ENCODE measurements at places on chromosomes 5 and 9. TPM values are rescaled to one million over a fixed set of nuclear protein-coding genes. Genes with fewer than 3 reads are reported as not detected.

- no peak for DNase-seq
Observed at GRCh38 chr5:88542786-88543185, 274.1 kb upstream of the TMEM161B start.

DNA sequence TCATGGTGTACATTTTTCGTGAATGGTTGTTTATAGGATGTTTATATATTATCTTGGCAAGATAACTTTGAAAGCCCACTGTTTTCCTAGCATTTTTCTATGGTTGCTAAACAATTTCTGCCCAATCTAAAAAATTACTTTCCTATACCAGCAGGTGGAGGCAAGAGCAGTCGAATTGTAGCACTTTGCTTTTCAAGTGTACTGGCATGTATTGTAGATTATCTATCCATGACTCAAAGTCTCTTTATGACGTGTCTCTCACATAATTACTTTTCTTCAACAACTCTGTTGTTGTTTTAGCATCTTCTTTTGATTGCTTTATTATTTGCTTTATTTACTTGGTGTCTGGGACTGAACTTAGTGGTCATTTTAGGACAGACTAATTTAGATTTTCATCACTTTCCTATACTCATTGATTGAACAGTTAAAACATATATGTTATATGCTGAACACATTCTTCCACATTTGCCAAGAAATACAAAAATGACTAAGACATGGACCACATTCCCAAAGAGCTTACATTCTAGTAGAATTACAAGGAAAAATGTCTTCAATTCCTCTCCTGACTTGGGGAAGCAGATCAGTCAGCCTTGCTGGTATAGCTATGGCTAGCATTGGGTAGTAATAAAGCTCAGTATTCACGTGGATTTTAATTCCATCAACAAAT, 20.7 kb downstream of the NLN start:
- DNase-seq = no peak

- DNase-seq = no peak
Observed at GRCh38 chr9:108003526-108003925, 514.0 kb upstream of the KLF4 start.

GRCh38 chr9:127783111-127784008, 2.5 kb upstream of the CDK9 start:
- DNase-seq = peak; percentile 81

GRCh38 chr5:175214152-175214551, 229.8 kb downstream of the DRD1 start:
- DNase-seq = no peak

DNA sequence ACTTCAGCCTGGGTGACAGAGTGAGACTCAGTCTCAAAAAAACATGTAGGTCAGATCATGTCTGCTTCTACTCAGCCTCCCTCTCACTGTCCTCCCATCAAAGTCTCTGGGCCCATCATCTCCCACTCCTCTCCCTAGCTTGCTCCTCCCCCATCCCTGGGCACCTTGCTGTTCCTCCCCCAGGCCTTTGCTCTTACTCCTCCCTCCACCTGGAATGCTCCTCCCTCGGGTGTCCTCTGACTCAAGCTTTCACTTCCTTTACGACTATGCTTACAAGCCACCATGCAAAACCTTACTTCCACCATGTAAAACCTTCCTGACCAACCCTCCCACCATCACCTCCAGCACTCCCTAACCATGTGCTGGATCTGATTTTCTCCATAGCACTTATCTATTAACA, 51.5 kb downstream of the MTMR12 start:
- DNase-seq = no peak

DNA sequence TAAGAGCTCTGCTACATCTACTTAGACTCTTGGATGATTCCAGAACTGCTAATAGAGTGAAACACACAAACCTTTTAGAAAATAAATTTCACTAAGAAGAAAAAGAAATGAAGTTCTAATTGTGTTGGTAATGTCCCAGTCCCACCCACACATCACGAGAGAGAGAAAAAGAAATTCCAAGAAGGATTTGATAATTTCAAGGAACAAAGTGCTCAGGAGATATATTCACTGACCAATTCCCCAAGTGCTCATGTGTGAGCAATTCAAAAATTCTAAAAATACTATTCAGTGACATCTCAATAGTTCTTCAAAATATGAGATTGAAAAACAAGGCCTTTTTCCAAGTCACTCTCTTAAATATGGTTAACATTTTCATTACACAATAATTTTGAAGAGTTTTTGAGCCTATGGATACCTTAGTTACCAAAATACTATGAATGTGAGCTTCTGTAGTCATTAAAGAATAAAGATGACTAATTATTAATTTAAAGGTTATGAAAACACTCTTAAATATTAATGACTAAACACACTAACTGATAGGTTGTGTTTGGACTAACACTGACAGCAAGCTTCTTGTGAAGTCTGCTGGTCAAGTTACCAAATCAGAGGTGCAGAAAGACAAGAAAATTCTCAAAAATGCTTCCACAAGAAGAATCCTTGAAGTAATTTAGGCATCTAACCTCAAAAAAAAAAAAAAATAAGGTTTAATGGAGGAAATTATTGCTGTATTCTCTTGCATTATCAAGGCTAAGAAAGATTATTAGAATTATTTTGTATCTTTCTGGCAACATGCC, 245.3 kb downstream of the PDE4D start:
- no peak for DNase-seq

DNA sequence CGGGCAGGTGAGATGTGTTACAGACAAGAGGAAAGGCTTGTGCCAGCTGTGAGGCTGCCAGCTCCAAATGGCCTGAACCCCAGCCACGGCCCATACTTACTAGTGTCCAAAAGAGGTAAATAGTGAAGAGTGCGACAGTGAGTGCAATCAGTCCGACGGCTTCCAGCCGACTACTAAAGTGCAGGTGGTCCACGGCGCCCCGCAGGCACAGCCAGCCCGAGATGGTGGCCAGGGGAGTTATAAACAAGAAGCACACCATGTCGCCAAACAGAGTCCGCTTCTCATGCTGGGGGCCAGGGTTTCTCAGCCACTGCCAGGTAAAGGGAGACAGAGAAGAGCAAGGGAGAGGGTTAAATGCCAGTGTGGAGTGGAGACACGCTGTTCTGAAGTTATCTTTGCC, 101.1 kb downstream of the LMNB1 start:
- DNase-seq = no peak

- no peak for DNase-seq
Observed at GRCh38 chr5:132313961-132314432, 19.8 kb downstream of the SLC22A4 start.

DNA sequence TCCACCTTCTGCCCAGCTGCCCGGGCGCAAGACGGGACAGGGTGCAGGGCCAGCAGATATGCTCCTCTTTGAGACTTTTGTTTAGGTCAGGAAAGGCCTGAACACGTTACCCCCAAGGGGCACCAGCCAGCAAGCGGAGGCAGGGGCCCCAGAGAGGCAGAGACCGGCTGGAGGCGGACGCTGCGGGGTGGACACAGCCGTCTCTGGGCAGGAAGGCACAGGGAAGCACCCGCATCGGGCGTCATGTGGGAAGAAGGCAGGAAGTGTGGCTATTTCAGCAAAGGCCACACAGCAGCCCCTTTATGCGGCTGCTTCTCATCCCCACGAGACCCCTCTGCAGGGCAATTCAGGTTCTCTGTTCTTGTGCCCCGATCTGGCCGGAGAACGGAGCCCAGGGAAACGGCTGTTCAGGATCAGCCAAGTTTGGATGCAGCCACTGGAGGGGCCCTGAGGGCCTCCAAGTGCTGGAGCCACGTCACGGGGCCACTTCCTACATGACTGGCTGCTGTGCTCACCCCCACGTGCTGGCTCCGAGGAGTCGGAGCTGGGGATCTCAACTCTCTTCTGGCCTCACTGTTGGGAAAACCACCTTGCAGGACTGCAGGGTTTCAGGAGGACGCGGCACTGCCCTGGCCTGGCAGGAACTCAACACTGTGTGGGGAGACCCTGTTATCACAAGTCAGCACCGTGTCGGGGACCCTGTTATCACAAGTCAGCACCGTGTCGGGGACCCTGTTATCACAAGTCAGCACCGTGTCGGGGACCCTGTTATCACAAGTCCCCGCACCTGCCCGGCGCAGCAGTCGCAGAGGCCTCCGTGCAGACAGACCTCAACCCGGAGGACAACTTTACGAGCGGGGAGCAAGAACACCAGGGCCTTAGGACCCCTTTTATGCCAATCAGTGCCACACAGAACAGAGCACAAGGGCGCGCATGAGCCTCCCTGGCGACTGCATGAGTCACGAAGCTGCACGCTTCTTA, 44.4 kb downstream of the SLC12A7 start:
- DNase-seq = no peak

DNA sequence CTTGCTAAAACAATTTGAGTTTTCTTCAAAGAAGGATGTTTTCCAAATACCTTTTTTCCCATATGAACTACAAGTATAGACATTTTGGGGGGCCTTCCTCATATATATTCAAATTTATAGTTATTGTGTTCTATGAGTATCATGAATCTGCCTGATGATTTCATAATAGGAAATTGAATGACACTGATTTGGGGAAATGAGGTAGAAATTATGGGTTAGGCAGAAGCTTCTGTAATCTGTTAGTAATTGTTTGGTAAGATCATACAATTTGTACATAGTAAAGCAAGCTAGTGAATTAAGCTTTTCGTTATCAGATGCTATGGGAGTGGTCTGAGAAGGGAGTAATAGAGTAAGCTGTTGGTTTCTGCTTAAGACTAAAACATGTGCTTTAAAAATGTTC, 98.0 kb downstream of the TRIO start:
- no peak for DNase-seq

The CTXN3 gene
- total RNA-seq = not detected

The C5orf58 gene
- not detected for total RNA-seq

The PCDHB12 gene
- total RNA-seq = not detected

The DNAJC25 gene
- 4.5 TPM for total RNA-seq

The PTGES2 gene
- 61.8 TPM for total RNA-seq

The PROB1 gene
- 1.7 TPM for total RNA-seq

The SPINK6 gene
- total RNA-seq = not detected

The PTBP3 gene
- total RNA-seq = 107 TPM
